Right ventricle myocardium superior (tissue), 1 donor: ENCODE measurements at places on chromosomes 6 and 20.

- no peak for DNase-seq
Observed at GRCh38 chr6:63716169-63716568, 80.6 kb downstream of the PHF3 start.

DNA sequence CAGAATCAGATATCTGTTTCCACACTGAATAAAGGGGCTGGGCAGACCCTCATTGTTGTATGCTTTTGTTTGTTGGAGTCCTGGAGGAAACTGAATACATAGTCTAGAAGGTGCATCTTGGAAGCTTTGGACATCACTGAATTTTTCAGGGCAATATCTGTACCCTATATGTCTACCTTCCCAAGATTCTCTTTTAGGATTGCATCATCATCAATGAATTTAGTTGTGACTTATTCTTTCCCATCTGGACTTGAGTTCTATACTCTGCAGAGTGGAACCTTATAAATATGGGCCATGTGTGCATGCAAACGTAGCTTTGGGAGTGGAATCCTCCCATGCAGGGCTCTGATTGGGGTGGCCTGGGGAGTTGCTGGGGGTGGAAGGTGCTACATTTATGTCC is 60.7 kb upstream of the PROKR2 start:
- no peak for DNase-seq

DNA sequence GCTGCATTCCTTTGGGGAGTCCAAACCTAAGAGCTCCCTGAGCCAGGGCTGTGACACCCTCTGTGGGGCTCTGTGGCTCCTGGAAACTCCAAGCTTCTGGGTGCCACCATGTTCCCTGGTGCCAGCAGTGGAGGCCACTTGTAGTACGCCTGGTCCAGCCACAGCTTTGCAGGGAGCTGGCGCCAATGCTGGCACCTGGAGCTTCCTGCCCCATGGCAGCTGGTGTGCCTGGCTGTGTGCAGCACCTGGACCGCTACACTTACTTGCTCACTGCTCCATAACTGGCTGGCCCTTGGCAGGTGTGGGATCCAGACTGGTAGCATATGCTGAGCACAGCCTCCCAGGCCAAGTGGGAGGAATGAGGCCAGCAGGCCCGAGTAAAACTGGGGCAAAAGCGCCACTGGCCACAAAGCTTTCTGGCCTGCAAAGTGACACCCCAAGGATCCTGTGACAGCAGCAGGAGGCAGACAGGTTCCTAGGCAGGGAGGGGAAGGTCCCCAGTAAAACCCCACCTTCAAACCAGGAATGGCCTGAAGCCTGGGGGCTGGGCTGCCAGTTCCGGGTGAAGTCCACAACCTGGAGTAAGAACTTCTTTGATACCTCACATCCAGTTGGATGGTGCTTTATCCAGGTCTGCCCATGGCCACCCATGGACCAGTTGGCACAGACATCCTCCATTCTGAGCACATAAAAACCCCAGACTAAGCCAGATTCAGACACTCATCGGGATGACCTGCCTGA is 461.0 kb downstream of the TBC1D32 start:
- DNase-seq, result no peak

DNA sequence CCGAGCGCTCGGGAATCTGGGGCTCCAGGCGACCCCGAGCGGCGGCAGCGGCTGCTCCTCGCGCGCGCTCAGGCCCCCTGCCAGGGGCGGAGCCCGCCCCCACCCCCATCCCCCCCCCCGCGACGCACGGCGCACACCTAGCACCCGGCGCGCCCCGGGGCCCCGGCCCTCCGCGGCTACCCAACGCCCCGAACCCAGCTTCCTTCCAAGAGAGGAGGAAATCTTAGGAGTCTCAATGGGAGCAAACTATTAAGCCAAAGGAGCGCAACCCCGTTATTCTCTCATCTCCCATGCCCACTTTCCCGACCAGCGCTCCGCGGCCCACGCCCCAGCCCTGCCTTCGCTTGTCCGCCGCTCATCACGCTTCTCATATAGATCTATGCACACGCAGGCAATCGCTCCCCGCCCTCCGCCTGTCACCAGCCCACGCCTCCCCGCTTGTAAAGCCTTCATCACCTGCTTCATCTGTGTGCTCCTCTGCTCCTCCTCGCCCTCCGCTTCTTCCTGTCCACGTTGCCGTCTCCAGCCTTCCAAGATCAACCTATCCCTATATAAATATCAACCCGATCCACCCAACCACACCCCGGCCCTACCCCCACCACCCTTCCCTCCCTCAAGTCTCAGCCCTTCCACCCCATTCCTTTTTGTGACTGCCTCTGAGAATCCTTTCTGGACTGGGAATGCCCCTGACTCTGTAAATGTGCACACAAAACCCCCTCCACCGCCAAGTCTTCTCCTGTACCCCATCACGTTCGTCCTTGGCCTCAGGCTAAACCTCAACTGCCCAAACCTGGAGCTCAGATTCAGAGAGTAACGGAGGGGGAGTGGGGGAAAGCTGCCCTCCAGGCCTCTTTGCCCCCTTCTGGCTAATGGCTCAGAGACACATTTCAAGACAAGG is at the start of gene DLK2:
Gene DLK2, minus strand, starts transcription at position 18 of the 898 bp plus-strand sequence. CDS start 723 bp downstream, outside the sequence.
- DNase-seq, result no peak
